ENCODE measurements at places on chromosomes 6 and 20. TPM values are rescaled to one million over a fixed set of nuclear protein-coding genes. Genes with fewer than 3 reads are reported as not detected.

Gene TFAP2D
- not detected for total RNA-seq

Gene ENPP3
- total RNA-seq = not detected

Gene MEP1A
- not detected for total RNA-seq

Gene BPI
- not detected for total RNA-seq

Gene RAB44
- total RNA-seq = not detected

Gene MCHR2
- not detected for total RNA-seq

Gene CRISP3
- total RNA-seq = not detected
